Activated CD4-positive, alpha-beta memory T cell treated with anti-CD3 and anti-CD28 coated beads for 36 hours (primary cell): ENCODE measurements at places on chromosomes 7 and 10. TPM values are rescaled to one million over a fixed set of nuclear protein-coding genes. Genes with fewer than 3 reads are reported as not detected.

ASIC3 gene
- 5.3 TPM for total RNA-seq

PTTG1IP2 gene
- total RNA-seq, result not detected

ABCA13 gene
- not detected for total RNA-seq

TRIM50 gene
- not detected for total RNA-seq

POU6F2 gene
- not detected for total RNA-seq

SMURF1 gene
- total RNA-seq, result 16.2 TPM

MRC1 gene
- total RNA-seq, result 0.05 TPM

OR2A1 gene
- not detected for total RNA-seq

LOXL4 gene
- not detected for total RNA-seq

ANKRD7 gene
- total RNA-seq, result not detected

SLC26A4 gene
- total RNA-seq, result 7.1 TPM

NME8 gene
- not detected for total RNA-seq

AGR2 gene
- not detected for total RNA-seq

UROS gene
- total RNA-seq, result 35.0 TPM
